Cortex of kidney (tissue), 1 donor: ENCODE measurements at places on chromosomes 2 and 18.

- no peak for DNase-seq
Observed at GRCh38 chr2:215423928-215424540, 11.8 kb downstream of the FN1 start.

- no peak for DNase-seq
Observed at GRCh38 chr18:62518460-62519375, 4.1 kb upstream of the ZCCHC2 start.

DNA sequence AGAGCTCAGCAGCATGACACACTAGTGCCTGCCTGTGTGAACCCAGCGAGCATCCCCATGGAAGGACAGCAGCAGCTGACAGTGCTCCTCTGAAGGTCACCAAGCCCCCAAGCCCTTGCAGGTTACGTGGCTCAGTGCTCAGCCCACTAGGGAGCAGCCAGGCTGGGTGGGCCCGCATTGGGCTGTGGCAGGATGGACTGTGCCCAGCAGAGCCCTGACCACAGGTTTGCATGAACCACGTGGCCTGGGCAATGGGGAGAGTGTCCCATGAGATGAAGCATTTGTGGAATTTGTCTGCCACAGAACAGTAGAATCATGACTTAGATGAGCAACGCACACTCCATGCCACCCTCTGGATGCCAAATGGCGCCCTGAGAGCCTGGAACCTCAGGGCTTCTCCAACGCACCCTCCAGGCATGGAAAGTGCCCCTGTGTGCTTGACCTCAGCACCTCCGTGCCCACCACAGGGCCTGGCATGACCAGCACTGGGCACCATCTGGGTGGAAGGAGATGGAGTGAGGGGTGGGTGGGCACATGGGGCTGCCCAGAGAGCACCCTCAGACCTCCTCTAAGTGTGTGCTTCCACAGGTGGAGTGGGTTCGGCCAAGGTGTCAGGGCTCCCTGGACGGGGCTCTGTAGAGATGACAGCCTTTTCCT lies 216.1 kb upstream of the RAB6C start:
- no peak for DNase-seq

DNA sequence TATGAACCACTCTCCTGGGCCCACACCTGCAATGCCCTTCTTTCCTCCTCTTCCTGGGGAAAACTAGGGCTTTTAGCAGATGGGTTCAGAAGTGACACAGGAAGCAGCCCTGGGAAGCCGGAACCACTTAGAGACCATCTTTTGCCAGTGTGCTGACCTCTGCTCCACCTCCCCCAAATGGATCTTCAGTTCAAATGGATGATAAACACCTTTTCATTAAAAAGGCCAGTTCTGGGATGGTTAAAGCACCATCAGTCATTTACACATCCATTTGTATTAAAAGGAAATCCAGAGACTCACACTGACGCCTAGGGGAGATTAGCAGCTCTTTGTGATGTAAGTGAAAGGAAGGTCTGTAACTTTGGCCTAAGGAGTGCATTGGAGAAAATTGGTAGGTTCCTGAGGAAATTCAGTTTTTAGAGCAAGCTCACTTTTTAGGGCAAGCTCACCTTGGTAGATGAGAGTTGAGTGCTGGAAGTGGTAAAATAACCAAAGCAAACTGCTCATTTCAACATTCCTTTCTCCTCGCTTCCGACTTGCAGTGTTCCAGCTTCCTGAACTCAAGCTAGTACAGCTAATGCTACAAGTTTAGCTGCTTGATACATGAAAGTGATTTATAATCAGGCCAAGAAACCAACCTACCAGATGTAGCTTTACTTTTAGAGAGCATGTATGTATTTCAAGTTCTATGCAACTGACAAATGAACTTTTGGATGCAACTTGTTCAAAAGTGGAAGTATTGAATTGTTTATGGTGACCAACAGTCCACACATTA lies 47.7 kb downstream of the ACTR2 start:
- no peak for DNase-seq

DNA sequence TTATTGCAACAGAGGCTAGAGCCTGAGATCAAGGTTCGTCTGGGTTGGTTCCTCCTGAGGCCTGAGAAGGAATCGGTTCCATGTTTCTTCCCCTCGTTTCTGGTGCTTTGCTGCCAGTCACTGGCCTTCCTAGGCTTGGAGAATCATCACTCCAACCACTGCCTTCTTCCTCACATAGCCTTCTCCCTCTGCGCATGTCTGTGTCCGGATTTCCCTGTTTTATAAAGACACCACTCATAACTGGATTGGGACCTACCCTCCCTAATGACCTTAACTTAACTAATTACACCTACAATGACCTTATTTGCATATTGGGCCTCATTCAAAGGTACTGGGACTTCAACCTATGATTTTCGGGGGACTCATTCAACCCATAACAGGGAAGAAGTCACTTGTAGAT lies 119.8 kb upstream of the CCDC68 start:
- no peak for DNase-seq

DNA sequence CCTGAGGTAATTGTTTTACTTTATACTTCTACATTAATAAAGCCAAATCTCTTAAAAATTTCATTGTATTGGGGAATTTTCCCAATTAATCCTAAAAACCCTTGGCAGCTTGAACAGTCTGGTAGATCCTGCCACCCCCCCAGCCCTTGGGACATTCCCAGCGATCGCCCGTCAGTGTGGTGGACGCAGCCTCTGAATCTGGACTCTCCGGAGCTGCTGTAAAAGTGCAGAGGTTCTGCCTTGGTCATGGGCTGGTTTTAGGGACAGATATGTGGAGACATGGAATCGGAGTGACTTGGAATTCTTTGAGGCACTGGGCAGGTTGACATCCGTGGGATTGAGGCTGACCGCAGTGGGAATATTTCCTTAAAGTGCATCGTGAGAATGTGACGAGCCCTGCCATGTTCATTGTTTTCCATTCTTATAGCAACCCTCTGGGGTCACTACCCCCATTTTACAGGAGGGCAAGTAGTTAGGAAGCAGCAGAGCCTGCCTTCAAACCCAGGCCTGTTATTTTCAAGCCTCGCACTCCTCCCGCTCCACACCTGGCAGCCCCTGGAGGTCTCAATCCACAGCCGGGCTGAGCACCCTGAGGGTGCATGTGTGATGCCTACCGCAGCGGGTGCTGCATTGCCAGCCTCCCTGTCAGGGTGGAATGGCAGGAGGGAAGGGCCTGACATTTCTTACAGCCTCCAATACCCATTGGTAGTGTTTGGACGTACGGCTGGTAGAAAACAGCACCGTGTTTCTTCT lies 6.5 kb downstream of the EMILIN2 start:
- no peak for DNase-seq

- DNase-seq: no peak
Observed at GRCh38 chr2:134718023-134718816, 580 bp downstream of the TMEM163 start.

- no peak for DNase-seq
Observed at GRCh38 chr2:109242654-109243331, 113.8 kb downstream of the SH3RF3 start.

DNA sequence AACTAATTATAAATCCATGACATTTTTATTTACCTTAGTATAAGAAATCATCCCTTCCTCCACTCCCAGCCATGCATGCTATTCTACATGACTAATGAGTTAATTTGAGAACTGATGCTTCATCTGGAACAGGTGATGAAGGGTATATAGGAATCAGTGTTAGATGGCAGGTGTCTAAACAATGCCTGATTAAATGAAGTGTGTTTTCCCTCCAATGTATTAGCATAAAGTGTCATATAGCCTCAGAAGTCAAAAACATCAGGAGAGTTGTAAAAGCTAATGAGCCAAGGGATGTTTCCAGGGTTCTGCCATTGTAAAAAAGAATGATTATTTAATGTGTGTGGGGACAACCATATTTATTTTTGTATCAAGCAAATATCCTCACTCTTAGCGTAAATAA lies 913.8 kb downstream of the DCC start:
- DNase-seq: no peak

DNA sequence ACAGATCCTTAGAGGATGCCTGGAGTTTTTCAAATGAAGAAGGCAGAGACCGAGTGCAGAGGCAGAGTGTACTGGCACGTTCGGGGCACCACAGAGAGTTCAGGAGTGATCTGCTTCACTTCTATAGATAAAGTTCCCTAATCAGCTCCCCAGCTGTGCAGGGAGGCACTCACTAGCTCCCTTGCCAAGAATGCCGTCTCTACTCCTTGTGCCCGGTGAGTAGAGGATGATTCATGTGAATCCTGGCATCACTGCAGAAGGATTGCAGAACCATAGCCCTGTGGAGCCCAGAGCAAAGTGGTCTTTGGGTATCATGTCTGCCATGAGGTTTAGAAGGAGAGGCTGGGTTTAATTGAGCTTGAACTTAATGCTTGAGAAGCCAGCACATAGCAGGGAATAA lies 510.1 kb upstream of the RAB6C start:
- no peak for DNase-seq

- DNase-seq: no peak
Observed at GRCh38 chr2:152425765-152426727, 91.1 kb downstream of the FMNL2 start.

- DNase-seq: no peak
Observed at GRCh38 chr2:237791977-237792727, 6.4 kb upstream of the RBM44 start.

DNA sequence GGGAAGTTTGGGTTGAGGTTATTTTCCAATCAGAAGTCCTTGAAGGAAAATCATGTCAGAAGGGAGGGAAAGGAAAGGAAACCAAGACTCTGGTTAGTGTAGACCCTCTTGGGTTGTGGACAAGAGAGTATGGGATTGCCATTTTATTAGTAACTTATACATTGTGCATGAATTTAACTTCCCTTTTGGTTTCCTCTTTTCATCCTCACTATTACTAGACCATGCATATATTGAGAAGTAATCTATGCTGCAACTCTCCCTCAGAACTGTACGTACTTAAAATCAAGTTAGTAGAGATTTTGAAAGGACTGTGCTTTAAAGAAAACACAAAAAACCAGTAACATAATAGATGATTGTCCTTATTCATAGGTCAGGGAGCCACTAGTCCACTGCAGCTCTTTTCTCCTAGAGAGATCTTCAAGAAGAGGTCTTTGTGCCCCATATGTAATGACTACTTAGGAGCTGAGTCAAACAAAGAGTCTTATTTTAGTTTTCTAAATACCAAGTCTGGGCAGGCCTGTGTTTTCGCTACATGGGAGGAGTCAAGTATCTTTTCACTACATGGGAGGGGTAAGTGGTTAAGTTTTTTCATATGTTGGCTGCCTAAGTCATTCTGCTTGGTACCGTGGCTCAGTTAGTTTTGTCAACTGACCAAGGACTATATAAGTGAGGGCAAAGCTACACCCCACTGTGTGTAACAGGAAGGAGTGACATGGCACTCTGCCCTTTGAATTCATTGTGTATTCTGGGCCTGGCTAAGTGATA lies 25.2 kb upstream of the FAM117B start:
- no peak for DNase-seq

GRCh38 chr18:10559553-10560451 lies 34.0 kb downstream of the NAPG start:
- DNase-seq: no peak

DNA sequence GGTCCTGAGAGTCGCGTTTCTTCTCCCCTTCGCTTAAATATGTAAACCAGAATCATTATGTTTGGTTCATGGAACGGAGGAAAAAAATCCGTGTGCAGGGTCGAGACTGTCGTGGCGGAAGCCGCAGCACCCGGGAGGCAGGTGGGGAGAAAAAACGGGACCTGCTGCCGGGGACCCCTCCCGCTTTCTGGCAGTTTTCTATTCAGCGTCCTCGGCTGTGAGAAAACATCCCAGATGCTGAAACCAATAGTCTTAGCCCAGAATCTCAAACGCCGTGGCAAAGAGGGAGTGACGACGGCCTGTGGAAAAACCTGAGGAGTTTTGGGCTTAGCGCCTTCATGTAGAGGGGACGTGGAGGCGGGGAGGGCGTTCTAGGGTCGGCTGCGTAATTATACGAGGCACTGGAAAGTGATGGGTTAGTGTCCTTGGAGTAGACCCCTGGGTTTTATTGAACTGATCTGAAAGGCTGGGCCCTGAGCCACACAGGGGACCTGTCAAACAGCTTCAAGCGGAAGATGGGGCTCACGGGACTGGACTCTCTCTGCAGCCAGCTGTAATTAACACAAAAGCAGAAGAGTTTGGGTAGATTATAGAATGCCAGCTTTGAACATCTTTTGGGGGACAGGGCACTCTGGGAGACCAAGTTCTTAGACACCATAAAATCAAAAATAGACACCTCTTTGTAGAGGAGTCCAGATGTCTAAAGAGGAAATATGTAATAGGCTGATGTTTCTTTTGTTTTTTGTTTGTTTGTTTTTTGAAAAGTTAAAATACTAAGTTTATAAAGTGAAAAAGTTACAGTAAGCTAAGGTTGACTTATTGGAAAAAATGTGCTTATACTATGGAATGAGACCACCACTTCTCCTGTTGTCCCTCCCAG lies 834 bp upstream of the BUB1 start:
- no peak for DNase-seq

DNA sequence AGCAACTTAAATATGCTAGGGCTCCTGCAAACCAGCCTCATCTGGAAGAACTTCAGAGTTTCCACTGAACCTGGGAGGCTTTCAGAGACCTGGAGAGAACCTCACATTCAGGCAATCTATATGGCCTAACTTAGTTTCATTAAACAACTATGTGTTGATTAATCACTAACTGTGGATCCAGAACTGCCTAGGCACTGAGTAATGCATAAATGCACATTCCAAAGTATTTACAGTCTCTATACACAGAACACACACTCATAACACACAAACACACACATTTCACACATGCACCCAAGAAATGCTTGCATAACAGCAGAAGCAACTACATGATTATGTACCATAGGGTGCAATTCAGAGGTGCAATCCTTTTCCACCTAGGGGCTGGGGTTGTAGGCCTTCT lies 552.8 kb downstream of the BCL11A start:
- no peak for DNase-seq

- DNase-seq: no peak
Observed at GRCh38 chr2:88729061-88729745, 37.7 kb downstream of the RPIA start.

DNA sequence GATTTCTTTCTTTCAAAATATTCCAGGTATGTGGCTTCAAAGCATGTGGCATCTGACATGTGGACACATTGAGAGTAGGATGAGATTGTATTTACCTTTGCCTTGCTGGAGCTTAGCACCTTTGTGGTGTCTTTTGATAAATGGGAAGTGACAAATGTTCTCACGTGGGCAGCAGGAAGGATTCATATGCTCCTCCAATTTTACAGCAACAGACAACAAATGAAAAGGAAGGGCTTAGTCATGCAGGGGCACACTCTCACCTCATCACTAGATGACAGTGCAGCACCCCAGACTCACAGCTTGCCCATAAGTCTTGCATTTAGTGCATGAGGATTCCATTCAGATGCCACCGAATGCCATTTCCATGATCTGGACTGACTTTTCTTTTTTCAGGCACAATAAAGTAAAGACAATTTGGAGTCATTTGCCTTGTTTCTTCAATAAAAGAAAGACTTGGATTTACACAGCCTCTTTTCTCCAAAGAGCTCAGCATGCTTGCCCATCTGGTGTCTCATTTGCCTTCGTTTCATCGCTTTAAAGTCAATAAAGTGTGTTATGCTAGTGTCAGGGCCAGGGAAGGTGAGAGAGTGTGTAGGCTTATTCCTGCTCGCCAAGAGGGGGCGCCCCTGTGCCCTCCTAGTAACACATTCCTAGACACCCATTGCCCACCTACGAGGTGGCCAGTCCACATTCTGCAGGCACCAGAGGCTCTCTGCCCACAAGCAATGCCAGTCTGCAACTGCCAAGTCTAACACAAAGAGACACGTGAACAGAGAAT lies 39.6 kb upstream of the DAPL1 start:
- no peak for DNase-seq

- DNase-seq: no peak
Observed at GRCh38 chr2:234275515-234275914, 221.4 kb downstream of the ARL4C start.
